Muscle of back (tissue), 13 donors: ENCODE measurements at places on chromosomes 5 and 9.

DNA sequence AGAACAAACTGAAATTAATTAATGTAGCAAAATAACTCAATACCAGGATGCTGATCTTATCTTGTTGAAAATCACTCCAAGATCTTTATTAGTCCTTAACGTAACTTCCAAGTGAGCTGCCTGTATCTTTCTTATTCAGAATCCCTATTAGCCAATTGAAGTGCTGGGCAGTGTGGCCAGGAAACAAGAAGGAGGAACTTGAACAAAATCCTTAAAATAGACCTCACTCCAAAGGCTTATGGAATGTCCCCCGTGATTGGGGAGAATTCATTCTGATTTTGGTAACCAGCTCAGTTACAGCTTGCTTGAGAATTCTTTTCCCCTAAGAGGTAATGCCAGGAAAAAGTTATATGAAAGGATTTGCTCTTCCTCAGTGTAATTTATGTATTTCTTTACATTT, 171.0 kb downstream of the DEPDC1B start:
- no peak for DNase-seq

DNA sequence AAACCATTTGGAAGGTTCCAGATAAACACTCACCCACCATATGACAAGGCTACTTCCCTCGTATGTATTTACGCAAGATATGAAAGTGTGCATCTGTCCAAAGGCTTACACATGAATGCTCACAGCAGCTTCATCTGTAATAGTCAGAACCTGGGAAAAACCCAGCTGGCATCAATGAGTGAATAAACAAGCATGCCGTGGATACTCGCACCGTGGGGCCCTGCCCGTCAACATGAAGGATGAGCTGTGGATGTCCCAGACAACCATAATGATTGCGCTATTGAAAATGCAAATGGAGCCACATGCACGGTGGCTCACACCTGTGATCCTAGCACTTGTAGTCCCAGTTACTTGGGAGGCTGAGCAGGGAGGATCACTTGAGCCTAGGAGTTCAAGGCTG, 60.6 kb upstream of the FCN1 start:
- no peak for DNase-seq

- DNase-seq = no peak
Observed at GRCh38 chr5:39998518-39998917, 573.7 kb upstream of the DAB2 start.

DNA sequence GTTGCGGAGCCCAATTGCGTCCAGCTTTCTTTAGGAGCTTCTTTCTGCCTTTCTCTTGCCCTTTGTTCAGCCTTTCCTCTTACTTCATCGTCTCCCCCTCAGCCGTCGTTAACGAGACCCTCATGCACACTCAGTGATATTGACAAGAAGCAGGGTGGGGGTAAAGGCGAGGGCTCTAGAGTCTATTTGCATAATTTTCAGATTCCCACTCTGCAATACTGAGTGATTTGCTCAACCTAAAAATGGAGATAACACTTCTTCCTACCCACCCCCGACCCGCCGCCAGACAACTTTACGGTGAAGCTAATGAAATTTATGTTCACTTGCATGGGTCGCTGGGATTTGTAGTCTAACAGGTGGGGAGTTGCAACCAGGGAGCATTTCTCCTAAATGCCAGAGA, 1.3 kb upstream of the TBC1D2 start:
- DNase-seq = no peak

- DNase-seq = no peak
Observed at GRCh38 chr9:135440620-135441019, 39.0 kb upstream of the PPP1R26 start.

GRCh38 chr5:38793099-38793498, 52.7 kb upstream of the OSMR start:
- DNase-seq = no peak

DNA sequence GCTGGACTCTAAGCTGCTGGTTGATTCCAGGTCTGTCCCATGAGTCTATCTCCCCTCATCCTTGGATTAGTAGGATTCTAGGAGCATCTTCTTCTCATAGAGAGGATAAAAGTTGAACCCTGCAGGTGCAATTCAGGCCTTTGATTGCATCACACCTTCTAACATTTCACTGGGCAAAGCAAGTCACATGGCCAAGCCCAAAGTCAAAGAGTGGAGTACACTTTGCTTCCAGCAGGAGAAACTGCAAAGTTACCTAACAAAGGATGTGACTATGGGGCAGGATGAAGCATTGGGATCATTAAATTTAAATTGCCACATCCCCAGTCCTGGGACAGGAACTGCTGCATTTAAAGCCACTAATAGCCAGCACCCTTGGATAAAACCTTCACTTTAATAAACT, 51.0 kb upstream of the EGFLAM start:
- DNase-seq = no peak

DNA sequence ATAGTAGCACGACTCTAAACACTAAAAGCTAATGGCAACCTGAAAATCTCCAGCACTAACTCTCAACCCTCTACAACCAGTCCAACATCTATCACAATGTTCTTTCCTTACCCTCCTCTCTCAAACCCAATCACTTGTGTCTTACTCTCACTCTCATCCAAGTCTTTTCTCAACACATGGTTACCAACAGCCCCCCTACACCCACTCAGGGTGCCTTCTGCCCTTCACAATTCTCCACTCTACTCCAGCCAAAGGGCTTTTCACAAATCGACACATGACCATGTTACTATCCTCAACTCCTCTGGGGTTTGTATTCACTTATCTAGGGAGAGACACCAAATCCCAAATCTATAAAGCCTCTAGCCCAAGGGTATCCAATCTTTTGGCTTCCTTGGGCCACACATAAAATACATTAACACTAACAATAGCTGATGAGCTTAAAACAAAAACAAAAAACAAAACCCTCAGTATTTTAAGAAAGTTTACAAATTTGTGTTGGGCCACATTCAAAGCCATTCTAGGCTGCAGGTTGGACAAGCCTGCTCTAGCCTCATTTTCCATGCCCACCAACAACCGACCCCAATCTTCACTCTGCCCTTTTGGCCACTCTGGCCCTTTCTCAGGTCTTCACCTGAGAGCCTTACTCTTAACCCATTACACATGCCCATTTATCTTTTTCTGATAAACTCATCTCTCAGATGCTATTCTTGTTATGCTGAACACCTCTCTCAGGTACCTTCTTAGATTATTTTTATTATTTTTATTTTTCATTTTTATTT, 11.7 kb downstream of the HSPA9 start:
- DNase-seq = no peak

DNA sequence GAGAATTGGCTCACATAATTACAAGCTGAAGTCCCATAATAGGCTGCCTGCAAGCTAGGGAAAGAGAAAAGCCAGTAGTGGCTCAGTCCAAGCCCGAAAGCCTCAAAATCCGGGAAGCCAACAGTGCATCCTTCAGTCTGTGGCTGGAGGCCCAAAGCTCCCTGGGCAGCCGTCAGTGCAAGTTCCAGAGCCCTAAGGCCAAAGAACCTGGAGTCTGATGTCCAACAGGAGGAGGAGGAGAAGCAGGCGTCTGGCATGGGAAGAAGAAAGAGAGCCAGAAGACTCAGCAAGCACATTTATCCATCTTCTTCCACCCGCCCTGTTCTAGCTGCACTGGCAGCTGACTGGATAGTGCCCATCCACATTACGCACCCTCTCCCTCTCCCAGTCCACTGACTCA, 213.4 kb downstream of the GAS1 start:
- DNase-seq = no peak

- no peak for DNase-seq
Observed at GRCh38 chr5:132267166-132267739, 9.8 kb downstream of the PDLIM4 start.

DNA sequence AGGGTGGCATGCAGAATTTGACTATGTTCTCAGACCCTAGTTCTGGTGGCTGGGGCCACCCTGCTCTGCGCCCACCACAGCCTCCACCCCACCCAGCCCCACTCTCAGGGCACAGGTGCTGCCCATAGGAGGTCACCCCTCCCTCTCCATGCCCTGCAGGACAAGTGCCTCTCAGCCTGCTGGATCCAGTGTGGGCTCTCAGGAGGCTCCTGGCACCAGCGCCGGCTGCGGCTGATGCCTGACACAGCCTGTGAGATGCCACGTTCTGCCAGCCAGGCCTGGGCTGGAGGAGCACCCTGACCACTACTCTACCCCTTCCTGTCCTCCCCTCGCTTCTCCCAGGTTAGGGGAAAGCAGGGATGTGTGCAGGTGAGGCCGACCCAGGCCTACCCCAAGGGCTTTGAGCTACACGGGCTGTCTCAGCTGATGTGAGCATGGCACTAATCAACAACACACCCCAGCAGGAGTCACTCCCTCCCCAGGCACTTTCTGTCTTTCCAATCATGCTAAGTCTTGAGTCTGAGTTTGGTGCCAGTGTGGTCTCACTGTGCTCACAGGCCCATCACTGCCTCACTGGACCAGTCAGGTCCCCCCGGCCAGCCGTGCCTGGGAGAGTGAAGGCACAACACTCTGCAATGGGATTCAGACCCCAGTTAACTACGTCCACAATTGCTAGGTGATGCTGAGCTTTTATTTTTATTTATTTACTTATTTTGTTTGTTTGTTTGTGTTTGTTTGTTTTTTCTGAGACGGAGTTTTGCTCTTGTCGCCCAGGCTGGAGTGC, 12.1 kb upstream of the BARX1 start:
- DNase-seq = no peak

- no peak for DNase-seq
Observed at GRCh38 chr5:162436055-162436454, 368.5 kb downstream of the GABRG2 start.

DNA sequence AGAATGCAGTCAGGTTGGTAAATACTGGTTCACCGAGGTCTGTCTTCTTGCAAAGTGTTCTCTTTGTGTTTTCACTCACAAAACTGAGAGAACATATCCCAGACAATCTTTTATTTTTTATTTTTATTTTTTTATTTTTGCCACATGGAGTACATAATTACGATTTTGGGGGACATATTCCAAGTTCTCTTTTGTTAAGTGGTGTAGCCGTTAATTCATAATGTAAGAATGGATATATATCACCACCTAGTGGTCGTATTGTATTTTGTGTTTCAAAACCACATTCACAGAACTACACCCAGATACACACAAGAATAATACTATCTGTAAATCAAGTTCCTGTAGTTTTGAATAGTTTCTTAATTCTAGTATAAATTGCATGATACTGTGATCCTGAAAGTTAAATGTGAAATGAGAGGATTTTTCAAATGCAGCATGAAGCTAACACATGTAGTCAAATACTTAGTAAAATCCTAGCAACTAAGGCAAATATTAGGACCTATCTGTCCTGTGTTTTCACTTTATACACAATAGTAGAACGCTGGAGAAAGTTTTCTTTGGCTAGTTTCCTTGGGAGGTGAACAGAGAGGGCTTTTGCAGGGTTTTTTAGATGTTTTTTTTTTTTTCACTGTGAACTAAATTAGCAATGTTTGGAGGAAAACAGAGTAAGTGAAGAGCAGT, 92.7 kb downstream of the VCAN start:
- DNase-seq = no peak

GRCh38 chr9:136098210-136098609, 3.1 kb upstream of the NACC2 start:
- DNase-seq = no peak

GRCh38 chr5:86447362-86447761, 170.4 kb upstream of the COX7C start:
- DNase-seq = no peak

- no peak for DNase-seq
Observed at GRCh38 chr9:93280661-93281259, 96.8 kb downstream of the WNK2 start.
